ENCODE measurements at places on chromosomes 13 and 19.
A peak's percentile ranks its signal among the peaks of the same experiment; 100 is the strongest.

- DNase-seq: no peak
These were observed 15.5 kb downstream of the SERP2 start for GRCh38 chr13:44389060-44389666.

GRCh38 chr13:59120297-59120843 is 1043.4 kb downstream of the DIAPH3 start:
- DNase-seq: no peak

- DNase-seq: no peak
These were observed 67.2 kb upstream of the FNDC3A start for GRCh38 chr13:48908381-48909055.

- DNase-seq: no peak
These were observed 32.2 kb downstream of the GP6 start for GRCh38 chr19:55005684-55006488.

DNA sequence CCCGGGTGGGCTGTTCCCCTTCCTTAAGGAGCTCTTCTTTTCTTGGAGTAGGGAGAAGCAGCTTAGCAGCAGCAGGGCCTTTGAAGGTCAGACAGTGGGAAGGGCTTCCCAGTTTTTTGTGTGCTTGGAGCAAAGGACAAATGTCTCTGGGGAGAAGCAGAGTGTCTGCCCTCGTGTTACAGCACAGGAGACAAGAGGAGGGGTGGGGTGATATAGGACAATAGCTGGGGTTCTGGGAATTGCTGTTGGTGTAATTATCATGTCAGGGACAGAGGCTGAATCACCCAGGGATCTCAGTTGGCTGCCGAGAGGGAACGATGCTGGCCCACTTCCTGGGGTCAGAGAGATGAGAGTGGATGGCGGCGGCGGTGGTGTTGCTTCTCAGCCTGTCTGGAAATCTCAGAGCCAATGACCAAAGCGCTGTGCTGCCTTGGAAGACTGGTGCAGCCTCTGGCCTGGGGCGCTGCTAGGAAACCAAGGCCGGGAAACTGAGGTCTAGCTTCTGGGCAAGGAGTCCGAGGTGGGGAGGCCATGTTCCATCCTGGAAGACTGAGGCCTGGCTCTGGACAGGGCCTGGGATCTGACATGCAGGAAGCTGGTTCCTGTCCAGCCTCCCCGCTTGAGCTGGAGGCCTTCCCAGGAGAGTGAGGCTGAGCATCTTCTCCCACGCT is 1.2 kb downstream of the INAFM1 start:
- DNase-seq: no peak

DNA sequence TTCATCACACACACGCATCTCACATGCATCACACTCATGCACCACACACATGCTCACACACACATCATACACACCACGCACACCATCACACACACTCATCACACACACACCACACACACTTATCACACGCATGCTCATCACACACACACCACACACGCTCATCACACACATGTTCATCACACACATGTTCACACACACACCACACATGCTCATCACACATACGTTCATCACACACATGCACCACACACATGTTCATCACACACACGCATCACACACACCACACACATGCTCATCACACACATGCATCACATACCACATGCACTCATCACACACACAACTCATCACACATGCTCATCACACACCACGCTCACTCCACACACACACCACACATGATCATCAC is 46.9 kb downstream of the C1QTNF9 start:
- DNase-seq: no peak

GRCh38 chr19:17671906-17672305 is 16.2 kb downstream of the UNC13A start:
- DNase-seq: no peak

GRCh38 chr13:74145249-74145975 is 11.2 kb upstream of the KLF12 start:
- no peak for DNase-seq

DNA sequence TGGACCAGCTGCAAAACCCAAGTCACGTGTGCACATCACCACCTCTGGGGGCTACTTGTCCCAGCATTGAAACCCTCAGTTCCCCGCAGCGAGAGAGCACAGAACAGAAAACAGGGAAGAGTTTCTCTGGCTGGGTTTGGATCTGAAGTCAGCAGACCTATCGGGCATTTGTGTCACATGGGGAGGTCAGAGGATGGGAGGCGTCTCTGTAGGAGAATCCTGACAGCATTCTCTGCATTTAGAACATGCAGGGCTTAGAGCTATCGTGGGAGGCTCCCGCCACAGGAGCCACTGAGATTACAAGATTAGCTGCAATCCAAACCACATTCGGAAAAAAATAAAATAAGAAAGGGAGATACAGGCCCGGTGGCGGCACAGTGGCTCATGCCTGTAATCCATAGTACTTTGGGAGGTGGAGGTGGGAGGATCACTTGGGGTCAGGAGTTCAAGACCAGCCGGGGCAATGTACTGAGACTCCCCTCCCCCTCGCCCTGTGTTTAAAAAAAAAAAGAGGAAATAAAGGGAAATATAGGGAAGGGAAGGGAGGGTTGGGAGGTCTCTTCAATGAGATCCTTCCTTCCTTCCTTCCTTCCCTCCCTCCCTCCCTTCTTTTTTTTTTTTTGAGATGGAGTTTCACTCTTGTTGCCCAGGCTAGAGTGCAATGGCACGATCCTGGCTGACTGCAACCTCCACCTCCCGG is 2.9 kb upstream of the TLE6 start:
- no peak for DNase-seq

GRCh38 chr19:44951179-44952159 is 3.7 kb upstream of the CLPTM1 start:
- DNase-seq: peak; percentile 21

- DNase-seq: no peak
These were observed 12.4 kb upstream of the MICU2 start for GRCh38 chr13:21616205-21616866.

GRCh38 chr19:2109046-2109864 is 12.5 kb downstream of the IZUMO4 start:
- DNase-seq: no peak

DNA sequence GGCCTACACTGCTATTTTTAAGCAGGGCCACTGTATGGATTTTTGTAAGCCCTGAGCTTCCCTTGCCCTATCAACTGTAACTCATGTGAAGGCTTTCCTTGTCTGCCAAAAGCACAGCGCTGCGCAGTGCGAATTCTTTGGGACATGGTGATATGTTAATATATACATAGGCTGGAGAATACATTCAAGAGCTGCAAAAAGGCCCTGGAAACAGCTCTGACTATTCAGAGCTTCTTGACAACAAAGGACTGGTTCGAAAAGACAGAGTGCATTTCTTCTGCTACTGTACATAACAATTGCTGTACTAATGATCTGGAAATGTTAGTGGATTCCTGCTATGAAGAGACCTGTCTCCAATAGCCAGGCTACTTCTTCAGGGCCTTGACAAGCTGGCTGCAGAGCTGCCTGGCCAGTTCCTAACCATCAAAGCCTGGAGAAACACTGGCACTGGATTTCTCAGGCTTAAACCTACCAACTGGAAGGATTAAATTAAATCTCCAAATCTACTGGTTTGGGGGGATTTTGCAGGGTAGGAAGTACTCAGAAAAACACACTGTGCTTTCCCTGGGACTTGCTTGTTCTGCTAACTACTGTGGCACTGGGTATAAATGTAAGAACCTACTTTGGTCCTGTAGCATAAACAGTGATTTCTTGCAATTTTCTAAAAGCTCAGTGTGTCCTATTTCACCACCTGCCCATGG is 246.9 kb downstream of the DNAJC15 start:
- no peak for DNase-seq

DNA sequence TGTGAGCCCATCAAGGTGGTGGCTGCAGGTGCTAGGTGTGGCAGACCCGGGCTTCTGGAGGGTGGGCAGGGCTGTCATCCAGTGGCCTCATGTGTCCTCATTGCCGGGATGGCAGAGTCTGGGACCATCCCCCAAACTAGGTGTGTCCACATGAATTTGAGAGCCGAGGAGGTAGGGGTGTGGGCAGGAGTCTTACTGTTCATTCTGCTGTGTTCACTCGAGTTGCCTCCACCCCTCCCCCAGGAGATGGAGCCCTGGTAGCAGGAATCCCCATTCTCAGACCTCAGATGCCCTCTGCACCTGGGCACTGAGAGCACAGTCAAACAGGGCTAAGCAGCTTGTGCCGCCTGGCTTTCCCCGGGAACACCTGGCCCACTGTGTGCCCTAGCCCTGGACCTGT is 22.4 kb downstream of the NAXD start:
- no peak for DNase-seq

- no peak for DNase-seq
These were observed 70.3 kb downstream of the TEX29 start for GRCh38 chr13:111390522-111391270.

- no peak for DNase-seq
These were observed 116.9 kb downstream of the DPF1 start for GRCh38 chr19:38107129-38107528.

DNA sequence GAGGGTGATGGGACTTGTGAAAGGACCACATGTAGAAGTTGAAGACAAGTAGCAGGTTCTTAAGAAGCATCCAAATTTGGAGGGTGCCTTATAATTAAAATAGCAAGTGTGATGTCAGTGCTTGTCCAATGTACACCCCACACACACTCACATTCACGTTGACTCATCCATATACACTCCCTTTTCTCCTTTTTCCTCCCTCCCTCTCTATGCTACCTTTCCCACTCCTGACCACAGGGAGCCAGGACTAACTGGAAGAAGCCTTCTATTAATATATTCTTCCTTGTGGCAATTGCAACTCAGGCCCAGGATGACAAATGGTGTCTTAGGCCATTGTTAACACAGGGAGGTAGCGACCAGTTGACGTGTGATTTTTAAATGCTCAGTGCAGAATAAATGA is 16.3 kb upstream of the GPR183 start:
- no peak for DNase-seq

DNA sequence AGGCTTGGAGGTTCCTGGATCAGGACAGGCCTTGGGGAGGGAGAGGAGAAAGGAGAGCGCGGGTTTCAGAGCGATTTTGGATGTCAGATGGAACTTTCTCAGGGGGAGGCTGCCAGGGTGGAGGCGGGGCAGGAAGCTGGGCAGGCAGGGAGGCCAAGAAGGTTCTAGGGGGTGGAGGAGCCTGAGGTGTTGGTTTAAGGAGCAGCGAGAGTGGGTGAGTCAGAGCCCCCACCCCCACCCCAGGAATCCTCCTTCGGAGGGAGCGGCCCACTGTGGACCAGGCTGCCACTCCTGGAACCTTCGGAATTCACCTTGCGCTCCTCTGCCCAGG is 15.9 kb upstream of the NOP53 start:
- no peak for DNase-seq

DNA sequence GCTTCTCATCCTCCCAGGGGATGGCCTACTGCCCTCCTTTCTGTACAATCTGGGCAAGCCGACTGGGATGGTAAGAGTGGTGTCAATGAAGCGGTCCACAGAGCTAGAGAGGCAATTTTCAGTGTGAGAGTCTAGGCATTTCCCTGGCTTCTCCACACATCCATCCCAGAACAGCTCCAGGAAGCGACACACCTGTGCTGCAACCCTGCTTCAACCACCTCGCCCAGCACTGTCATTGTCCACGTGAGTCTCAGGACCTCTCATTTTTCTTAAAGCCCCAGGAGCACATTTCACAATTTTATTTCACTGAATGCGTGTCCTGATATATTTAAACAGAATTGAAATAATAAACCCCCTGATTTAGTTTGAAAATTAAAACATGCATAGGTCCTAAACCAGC is 15.5 kb upstream of the UBL3 start:
- no peak for DNase-seq

GRCh38 chr19:47107202-47107952 is 6.2 kb downstream of the ZC3H4 start:
- no peak for DNase-seq

DNA sequence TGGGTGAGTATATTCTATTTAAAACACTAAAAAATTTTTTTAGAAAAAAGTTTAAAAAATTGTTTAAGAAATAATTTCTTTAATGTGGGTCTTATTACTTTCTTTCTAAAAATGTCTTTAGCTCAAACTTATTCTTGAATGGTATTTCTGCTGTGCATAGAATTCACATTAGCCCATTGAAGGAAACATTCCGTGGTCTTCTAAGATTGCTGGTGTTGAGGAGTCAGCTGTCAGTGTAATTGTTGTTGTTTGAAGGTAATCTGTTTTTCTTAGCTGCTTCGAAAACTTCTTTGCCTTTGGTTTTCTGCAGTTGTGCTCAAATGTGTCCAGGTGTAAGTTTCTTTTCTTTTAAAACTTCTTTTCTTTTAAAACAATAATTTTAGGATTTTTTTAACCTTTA is 85.4 kb upstream of the KLF12 start:
- DNase-seq: no peak

DNA sequence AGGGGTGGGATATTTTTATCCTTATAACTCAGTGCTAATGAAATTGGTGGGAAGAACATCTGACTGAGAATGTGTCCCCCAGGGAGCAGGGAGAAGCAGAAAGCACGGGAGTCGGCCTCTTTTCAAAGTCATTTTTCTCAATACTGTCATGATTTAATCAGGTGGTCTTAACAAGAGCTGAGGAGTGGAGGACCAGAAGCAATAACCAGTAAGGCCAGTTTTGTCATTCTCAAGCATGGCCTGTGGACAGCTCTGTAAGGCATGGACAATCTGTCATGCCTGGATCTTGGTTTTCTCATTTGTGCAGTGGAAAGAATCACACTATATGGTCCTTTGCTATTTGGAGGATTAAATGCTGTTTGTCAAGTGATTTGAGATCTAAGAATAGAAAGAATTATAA is 99.7 kb downstream of the TNFSF11 start:
- no peak for DNase-seq

DNA sequence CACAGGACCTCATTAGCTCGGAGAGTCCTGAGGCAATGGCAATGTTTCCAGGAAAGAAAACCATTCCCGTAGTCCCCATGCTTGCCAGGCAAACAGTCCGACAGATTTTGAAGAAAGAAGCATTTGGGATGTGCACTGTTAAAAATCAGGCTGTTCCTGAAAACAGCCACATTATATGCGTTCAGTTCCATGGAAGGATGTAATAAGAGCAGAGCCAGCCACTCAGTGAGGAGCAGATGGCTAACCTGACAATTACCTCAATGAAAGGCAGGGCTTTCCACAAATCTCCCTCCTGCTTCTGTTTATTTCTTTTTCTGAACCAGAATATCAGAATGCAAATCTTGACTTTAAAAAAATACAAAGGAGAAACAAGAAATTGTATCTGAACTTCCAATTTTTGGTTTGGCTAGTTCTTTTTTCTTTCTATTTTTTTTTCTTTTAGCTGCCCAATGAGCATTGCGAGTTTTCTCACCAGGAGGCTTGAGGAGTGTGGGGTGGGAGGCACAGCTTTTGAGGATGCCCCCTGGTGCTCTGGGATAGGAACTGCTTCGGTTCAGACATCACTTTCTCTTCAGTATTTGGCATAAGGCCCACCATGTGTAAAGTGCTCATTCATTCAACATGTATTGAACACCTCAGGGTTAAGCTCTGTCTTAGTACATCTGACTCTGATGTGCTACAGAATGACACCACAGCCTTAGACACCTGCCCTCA is 124.2 kb downstream of the TBC1D4 start:
- DNase-seq: no peak
